Stimulated activated CD4-positive, alpha-beta T cell treated with anti-CD3 and anti-CD28 coated beads, Interleukin-2, amount 100 ng/mL, for 48 hours (primary cell): ENCODE measurements at places on chromosomes 2 and 18.

DNA sequence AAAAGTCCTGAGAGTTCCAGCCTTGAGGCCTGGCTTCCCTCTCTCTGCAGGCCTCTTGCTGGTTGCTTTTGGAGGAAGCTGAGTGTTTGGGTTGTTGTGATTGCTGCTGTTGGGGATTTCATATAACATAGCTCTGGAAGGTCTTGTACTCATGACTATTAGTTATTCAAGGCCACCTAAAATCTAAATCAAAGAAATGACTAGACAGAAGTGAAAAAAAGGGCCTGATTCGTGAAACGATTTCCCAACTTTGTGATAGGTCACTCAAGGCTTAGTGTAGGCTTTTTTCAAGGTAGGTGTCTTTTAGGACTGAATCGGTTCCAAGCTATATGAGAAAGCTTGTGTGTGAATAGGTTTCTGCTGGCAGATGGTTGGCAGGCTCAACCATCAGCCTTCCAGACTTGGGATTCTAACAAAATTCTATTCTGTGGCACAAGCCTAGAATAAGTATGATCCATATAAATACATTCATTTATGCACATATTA lies 164.4 kb downstream of the FMNL2 start:
- DNase-seq: no peak

DNA sequence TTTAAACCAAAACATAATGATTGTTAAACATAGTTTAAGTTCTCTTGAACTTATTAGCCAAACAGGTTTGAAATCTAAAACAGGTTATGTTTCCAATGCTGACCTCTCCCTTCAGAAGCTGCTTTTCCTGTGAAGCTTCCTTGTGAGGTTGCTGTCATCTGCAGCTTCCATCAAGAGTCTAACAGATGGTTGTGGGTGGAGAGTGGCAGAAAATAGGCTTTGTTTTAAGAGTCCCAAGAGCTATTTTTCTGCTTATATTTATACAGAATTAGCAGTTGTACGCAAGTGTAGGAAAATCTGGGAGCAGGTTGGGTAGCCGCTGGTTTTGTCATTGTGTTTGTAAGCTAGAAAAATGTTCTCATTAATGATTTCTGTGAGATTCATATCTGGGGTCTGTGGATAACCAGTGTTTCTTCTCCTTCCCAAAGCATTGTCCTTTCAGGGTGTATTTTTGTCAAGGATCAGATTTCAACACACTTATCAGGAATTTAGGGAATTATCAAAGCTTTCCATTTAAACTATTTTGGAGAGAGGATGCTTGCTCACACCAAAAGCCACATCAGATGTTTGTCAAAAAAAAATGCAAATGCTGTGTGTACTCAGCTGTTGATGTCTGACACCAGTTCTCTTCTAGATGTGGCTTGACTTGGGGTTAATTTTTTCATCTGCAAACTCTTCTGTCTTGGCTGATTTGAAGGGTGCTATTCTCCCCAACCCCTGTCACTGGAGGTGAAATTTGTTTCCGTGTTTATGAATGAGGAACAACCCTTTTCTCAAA lies 78.1 kb upstream of the KIF5C start:
- DNase-seq: no peak

DNA sequence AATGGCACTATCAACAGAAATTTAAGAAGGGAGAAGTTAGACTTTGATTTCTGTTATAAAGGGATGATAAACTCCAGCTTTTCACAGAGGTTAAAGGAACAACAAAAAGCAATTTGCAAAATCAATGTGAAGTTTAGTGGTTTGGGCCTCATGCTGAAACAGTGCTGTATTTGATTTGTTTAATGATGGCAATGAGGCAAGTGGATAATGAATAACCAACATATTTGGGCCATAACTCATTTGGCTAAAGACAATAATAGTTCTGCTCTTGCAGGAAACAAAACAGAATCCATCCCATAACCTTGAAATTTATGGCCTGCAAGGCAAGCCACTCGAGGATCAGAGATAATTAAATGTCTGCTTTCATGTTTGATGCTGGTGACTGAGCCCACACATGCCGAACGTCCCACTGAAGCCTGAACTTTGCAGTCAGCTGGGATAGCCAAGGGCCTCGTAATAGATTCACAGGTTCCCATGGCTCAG lies 56.5 kb downstream of the TPGS2 start:
- no peak for DNase-seq

DNA sequence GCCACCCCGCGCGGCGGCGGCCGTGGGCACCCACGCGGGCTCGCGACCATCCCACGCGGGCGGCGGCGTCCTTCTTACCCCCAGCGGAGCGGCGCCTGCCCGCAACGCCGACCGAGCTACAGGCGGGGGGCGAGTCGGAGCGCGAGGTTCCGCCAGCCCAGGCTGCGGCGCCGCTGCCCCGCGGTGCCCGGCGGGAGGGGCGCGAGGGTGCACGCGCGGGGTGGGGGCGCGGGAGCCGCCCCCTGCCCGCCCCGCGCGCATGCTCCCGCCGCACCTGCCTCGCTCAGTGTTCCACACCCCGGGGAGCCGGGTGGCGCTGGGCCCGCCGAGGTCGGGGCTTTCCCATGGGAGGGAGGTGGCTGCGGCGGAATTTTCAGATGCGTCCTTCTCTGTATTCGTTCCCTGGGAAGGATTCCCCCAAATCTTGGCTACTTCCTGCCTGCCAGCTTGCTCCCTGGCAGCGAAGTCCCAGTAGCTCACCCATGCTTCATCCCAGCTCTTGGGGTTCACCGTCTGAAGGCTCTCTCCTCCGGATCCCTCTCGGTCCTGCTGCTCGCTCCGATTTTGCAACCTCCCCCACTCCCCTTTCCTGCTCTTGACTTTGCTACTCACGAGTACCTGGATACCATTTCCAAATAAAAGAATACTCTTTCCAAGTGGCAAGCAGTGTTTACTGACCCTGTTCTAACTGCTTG lies at the start of gene L3MBTL4:
Gene L3MBTL4, minus strand, starts transcription at position 189 of the 695 bp plus-strand sequence. CDS start 103,286 bp downstream, outside the sequence.
- no peak for DNase-seq

DNA sequence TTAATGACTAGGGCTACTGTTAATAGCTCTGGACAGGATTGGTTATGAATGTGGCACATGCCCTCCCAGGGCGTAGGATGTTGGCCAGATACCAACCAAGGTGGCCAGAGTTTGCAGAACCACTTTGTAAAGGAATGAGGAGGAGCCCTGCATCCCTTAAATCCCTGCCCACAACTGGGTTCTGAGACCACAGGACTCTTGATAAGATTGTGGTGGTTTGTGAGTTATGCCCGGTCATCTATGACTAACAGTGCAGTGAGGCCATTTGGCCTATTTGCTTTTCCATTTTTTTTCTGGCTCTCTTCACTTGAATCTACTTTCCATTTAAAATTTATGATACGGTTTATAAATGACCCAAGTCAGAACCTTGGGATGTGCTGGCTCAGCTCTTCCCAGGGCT lies 294.5 kb downstream of the PRKCE start:
- DNase-seq: no peak

- no peak for DNase-seq
Observed at GRCh38 chr18:48662011-48662661, 123.3 kb downstream of the CTIF start.

DNA sequence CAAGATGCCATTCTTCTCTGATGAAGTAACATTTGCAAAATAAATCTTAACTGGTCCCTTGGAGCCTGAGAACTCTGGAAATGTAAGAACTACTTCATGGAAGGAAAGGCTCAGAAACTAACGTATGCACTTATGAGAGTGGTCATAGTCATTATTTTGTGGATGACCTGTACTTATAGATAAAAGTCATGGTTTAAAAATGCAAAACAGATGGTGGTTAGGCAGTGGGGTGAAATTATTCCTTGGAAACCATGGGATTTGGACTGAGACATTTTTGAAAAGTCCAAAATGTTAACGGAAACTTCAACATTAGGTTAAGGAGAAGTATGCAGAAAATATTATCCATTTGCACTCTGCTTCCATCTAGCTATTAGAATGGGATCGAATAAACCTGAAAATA lies 223.0 kb downstream of the ICOS start:
- DNase-seq: no peak

DNA sequence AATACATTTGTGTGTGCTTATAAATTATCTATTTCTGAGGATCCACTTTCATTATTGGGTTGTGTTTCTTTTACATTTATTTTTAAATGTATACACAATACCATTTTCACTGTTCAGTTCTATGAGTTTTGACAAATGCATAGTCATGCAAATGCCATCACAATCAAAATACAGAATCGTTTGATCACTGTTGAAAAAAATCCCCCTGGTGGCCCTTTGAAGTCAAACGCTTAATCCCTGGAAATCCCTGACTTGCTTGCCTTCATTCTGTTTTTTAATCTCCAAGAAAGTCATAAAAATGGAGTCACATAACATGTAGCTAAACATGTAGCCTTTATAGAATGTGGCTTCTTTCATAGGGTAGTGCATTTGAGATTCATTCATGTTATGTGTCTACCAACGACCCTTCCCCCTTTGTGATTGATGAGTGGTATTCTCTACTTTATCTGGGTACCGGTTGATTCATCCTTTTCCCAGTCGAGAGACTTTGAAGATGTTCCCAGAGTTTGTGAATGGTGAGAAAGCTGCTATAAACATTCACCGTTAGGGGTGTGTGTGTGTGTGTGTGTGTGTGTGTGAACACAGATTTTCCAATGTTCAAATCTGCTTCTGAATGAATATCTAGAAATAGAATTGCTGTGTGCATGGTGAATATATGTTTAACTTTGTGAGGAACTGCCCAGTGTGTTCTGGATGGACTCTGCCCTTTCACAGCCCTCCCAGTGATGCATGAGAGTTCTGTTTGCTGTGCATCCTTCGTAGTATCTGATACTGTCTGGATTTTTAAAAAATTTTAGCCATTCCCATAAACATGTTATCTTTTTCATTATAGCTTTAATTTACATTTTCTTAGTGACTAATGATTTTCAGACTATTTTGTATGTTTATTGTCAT lies 173.6 kb downstream of the GALR1 start:
- DNase-seq: no peak

- no peak for DNase-seq
Observed at GRCh38 chr2:208250388-208250787, 4.5 kb downstream of the IDH1 start.

GRCh38 chr2:56741601-56742102 lies 557.9 kb downstream of the CCDC85A start:
- DNase-seq: no peak

- no peak for DNase-seq
Observed at GRCh38 chr2:23380562-23381065, 4.4 kb upstream of the KLHL29 start.

GRCh38 chr18:74834424-74835309 lies 237.0 kb downstream of the ZNF407 start:
- no peak for DNase-seq

GRCh38 chr2:163997466-163997865 lies 261.7 kb upstream of the FIGN start:
- DNase-seq: no peak

- DNase-seq: no peak
Observed at GRCh38 chr2:229230256-229230655, 40.8 kb downstream of the PID1 start.

DNA sequence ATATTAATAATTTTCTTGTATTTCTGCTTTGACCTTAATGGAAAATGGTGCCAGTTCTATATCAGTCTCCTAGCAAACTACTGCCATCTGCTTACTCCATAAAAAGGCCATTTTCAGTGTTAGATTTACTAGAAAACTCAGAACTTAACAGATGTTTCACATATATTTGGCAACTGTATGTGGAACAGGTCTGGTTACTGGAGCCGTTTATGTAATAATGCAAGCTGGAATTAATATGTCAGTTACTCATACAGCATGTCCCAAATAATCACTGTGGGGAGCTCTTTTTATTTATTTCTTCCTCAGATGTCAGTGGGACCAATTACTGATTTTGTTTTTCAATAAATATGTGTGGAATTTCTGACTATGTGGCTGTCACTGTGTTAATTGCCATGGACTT lies 1247.6 kb downstream of the CNTNAP5 start:
- DNase-seq: no peak

DNA sequence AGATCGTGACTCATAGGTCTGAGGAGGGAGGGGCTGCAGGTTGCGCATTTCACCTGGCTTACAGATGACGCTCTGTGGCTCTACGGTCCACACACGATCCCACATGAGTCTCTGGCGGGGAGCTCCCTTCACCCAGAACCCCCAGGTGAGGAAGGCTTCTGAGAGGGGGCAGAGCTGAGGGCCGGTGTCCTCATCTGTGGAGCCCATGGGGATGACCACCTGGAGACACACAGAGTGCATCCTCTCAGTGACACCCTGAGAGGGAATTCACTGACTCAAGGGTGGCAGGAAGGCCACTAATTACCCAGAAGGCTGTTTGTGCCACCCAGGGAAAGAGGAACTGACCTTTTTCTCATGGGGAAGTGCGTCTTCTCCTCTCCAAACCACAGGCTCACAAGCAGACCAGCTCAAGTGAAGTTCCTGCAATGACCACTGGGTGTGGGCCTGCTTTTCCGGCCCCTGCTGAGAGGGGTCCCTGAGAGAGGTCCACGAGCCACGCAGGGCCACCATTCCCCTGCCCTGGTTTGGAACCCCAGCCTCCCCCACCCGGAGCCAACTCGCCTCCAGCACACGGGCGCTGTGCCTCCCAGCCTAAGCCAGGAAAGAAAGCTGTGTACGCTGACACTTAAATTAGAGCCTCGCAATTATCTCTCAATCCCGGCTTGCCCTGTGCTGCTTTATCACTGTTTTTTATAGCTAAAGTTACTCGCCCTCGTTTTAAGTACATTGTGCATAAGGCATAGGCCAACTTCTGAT lies 114.1 kb downstream of the BCL11A start:
- DNase-seq: no peak

- no peak for DNase-seq
Observed at GRCh38 chr2:162677476-162677875, 161.1 kb downstream of the KCNH7 start.

DNA sequence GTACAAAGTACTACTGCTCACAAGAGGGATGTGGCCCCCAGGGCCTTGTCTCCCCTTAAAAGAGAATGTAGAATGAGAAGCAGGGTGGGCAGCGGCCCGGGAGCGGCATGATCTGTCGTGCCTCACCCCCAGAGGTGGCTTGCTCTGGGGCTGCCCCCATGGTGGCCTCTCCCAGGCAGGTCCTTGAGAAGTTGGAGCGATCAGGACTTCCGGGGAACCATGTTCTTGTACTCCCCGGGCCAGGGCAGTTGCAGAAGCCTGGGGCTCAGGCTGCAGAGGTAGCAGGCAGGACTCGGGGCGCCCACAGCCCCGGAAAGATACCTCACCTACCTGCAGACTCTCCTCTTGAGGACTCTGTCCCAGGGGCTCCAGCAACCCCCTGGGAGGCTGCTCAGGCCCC lies 62.6 kb downstream of the CYP26B1 start:
- no peak for DNase-seq

- peak; percentile 62 for DNase-seq
Observed at GRCh38 chr2:45993476-45993991, 303.7 kb upstream of the EPAS1 start.

GRCh38 chr2:98538280-98539041 lies 69.9 kb downstream of the COA5 start:
- no peak for DNase-seq

- no peak for DNase-seq
Observed at GRCh38 chr2:145984580-145984979, 1464.7 kb upstream of the ZEB2 start.

DNA sequence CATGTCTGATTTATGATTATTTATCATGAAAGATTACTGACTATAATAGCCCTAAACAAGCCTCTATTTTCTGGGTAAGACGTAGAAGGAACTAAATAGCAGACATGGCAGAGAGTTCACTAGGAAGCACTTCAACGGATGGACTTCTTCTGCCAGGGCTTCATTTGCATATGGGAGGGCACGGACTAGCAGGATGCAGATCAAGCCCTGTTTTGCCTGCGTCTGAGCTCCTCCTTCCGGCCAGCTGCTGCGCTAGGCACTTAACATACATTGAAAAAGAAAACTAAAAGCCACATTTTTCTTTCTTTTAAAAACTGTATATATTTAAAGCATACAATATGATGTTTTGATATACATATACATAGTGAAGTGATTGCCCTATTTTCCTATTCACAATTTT lies 340.0 kb upstream of the MEX3C start:
- DNase-seq: no peak
